ENCODE measurements at places on chromosomes 11 and 22.

DNA sequence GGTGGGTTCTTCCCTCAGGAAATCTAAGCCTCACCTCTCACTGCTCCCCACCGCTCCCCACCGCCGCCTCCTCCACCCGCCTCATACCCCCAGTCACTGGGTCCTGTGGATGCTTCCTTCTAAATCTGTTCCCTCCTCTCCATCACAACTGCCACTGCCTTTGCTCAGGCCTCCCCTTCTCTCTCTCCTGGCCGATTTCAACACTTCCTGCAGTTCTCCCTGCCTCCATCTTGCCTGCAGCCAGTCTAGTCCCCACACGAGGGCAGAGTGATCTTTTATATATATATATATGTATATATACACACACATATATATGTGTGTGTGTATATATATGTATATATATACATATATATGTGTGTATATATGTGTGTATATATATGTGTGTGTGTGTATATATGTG is 27.8 kb downstream of the CREB3L1 start:
- DNase-seq: no peak

- DNase-seq: no peak
Measured at GRCh38 chr11:23727794-23728193, 769.1 kb upstream of the LUZP2 start.

DNA sequence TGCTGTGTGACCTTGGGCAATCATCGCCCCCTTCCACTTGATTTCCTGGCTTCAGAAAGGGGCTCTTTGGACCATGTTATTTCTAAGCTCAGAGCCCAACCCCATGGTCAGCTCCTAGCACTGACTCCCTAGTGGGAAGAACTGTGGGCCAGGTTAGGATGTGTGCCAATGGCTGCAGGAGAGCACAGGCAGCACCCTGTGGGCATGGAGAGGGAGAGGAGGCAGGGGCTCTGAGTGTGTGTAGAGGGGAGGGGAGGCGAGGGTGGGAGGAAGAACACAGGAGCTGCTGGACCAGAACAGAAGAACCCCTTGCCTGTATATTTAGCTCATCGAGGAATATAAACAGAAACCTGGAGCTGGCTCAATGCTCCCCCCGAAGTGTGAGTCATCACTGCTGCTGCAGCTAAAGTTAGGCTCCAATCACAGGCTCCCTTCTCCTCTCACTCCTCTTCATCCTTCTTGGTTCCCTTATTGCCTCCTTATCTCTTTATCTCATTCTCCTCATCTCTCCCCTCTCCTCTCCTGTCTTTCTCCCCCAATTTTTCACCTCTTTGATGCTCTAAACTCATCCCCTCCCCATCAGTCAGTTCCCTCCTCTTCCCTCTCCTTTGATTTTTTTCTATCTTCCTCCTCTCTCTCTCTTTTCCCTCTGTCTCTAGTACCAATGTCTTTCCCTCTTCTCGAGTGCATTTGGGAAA is 14.5 kb upstream of the RPS19BP1 start:
- no peak for DNase-seq

- no peak for DNase-seq
Measured at GRCh38 chr11:15471895-15472799, 357.4 kb downstream of the INSC start.
